Thyroid gland (tissue), 4 donors: ENCODE measurements at places on chromosomes 16 and 17. TPM values are rescaled to one million over a fixed set of nuclear protein-coding genes. Genes with fewer than 3 reads are reported as not detected.
A peak's percentile ranks its signal among the peaks of the same experiment; 100 is the strongest.

- DNase-seq = no peak
Measured at GRCh38 chr17:63481488-63481870, 4.6 kb downstream of the ACE start.

SPATA33 gene
- total RNA-seq = 8.9 TPM

DNA sequence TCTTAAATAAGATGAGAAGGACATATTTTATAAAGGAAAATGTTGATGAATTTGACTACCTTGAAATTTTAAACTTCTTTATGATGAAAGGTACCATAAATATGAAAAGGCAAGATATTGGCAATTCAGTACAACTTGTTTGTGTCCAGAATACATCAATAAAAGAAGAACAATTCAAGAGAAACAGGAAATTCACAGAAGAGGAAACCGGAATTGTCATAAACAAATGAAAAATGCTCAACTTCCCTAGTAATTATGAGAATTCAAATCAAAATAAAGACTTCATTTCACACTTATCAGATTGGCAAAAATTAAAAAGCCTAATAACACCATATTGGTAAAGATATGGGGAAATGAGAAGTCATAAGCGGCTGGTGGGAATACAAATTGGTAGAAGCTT is 54.3 kb downstream of the WSB1 start:
- no peak for DNase-seq

JPH3 gene
- total RNA-seq = not detected

DNA sequence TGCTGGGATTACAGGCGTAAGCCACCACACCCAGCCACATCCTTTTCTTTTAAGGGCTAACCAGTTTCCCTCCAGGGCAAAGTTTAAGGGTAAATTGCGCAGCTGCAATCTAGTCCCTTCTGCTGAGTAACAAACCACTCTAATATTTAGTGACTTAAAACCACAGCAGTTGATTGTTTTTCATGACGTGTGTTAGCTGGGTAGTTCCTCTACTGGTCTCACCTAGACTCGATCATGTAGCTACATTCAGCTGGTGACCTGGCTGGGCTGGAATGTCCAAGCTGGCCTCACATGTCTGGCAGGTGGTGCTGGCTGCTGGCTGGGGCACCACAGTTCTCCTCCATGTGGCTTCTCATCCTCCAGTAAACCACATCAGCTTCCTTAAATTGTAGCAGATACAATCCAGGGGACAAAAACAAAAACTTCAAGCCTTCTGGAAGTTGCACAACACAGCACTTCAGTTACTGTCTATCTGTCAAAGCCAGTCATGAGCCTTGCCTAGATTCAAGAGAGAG is 75.5 kb downstream of the GPRC5B start:
- peak; percentile 48 for DNase-seq

GRCh38 chr16:32116080-32116479 is 137.0 kb upstream of the TP53TG3D start:
- DNase-seq = no peak

CA4 gene
- 23.6 TPM for total RNA-seq

- peak; percentile 58 for DNase-seq
Measured at GRCh38 chr16:17470908-17471718, at the start of gene XYLT1. Gene XYLT1 (minus strand): TSS chr16:17470960. CDS start chr16:17470796, 164 bp downstream.

TNS4 gene
- 24.7 TPM for total RNA-seq

- DNase-seq = peak; percentile 48
Measured at GRCh38 chr16:30112197-30113030, 923 bp downstream of the GDPD3 start.

DNA sequence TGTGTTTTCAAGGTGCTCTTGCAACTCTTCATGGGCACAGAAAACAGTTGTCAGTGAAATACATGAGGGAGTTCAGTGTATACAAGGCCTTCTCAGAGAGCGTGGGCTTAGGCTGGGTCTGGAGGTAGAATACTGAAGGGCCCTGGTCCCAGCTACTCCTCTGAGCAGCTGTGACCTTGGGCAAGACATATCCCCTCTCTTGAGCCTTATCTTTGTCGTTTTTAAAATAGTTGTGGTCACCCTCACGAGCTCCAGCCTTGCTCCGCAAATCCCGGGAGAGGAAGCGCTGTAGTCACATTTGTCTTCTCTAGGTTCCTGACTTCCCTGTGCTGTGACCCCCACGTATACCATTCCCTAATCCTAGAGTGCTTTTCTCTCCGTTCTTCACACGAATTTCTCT is 3.6 kb downstream of the ZNRF1 start:
- DNase-seq = no peak

DNA sequence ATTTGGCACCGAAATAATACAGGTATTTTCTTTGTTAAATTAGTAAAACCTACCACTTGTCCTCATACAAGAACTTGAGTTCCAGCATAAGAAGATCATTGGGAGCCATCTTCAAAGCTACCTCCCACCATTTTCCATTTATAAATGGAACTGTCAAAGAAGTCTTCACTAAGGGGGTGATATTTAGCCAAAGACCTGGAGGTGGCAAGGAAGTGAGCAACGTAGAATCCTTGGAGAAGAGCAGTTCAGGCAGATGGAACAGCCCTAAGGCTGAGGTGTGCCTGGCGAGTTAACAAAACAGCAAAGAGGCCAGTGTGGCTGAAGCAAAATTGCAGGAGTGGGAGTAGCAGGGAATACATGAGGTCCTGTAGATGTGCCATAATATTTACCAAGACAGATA is 1.8 kb downstream of the KCNJ16 start:
- DNase-seq = no peak

DNA sequence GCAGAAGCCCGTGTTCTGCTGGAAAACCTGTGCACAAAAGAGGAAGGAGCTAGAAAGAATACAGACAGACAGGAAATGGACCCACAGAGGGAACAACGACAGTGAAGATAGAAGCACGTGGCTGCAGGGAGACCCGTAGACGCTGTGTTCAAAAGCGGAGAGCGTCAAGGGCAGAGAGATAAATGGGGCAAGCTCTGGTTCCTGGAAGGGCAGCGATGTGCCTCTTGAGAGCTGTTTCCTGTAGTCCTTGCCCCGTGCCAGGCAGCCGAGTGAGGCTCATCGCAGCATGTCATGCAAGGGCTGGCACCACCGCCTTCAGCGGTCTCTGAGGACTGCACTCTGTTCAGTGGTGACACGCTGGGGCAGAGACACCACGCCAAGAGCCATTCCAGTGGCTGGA is 43.6 kb upstream of the CACNG5 start:
- DNase-seq = peak; percentile 93

RRAD gene
- 10.3 TPM for total RNA-seq

- no peak for DNase-seq
Measured at GRCh38 chr16:54107583-54108202, 178.9 kb downstream of the IRX3 start.

DNA sequence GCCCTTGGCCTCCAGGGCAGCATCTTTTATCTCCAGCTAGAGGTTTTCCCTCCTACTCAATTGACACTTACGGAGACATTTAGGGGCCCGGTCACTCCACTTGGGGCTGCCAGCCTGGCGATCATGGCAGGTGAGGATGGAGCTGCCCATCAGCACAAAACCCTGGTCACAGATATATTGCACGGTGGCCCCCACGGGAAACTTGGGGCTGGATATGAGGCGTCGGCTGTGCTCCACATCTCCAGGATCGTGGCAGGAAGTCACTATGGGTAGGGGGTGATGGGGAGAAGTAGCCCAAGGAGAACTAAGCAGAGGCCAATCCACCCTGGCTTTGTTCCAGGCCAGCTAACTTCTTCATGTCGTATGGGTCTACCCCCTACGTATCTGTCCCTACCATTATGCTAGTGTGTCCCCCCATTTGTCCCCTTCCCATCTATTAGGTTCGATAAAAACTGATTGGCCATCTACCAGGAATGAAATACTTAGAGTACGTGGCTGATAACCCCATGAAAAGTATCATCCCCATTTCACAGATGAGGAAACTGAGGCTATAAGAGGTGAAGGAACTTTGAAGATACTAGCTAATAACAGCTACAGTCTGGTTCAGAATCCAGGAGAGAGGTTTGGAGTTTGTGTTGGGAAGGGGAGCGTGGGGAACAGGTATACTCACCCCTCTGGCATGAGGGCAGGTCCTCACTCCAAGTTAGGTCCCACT is 6.1 kb upstream of the PHF12 start:
- DNase-seq = no peak

KRT33B gene
- total RNA-seq = not detected

PRKCB gene
- 2.0 TPM for total RNA-seq

DNA sequence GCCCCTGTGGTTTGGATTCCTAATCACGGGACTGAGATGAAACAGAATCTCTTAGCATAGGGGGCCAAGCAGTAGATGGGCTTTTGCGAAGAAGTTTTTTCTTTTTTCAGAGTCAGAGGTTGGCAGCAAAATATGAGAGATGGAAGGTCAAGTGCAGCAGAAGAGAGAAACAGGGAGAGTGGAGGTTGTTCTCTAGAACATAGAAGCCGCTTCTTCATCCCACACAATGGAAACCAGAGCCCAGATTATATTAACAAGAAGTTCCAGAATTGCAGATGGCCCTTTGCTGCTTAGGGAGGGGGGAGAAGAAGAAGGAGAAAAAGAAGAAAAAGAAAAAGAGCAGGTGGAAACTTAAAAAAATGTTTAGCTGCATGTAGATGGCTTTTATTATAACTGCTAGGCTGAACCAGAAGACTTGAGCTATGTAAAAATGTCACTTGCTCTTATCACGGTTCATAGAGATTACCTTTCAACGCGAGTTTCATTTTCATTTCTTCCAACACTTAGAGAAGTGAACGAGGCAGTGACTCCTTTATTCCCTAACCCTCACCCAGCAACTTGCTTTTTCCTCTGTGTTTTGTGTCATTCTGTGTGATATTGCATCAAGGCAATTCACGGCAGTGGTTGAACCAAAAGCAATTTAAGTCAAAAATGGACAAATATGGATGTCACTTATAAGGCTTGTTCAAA is 737.5 kb downstream of the WWOX start:
- no peak for DNase-seq

HOXB6 gene
- 1.8 TPM for total RNA-seq

DNA sequence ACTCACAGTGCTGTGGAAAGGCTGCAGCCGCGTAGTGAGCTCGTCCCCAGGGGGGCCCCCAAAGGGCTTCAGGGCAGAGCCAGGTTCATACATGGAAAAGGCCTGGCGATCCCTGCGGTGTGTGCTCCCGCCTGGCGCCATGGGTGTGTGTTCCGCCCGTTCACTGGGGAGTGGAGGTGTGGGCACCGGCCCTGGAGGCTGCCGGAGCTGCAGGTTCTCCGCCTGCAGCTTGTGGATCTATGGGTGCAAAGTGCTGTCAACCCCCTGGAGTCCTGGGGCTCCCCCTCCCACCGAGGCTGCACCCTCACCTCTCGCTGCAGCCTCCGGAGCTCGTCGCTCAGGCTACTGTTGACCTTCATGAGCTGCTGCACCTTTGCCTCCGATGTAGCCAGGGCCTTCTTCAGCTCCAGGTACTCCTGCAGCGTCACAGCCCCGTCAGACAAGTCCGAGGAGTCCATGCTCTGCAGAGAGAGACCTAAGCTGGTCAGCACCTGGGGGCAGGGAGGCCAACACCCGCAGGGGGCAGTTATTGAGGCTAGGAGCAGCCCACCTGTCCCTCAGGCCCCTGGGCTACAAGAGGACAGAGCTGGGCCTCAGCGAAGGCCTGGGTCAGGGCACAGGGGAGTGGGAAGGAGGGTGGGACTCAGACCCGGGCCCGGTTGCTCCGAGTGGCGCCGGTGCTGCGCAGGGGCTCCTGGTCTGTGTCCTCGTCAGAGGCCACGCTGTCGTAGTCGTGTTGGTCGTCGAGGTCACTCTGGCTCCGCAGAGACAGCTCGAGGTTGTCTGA is 7.9 kb downstream of the TP53I13 start:
- DNase-seq = no peak

DNA sequence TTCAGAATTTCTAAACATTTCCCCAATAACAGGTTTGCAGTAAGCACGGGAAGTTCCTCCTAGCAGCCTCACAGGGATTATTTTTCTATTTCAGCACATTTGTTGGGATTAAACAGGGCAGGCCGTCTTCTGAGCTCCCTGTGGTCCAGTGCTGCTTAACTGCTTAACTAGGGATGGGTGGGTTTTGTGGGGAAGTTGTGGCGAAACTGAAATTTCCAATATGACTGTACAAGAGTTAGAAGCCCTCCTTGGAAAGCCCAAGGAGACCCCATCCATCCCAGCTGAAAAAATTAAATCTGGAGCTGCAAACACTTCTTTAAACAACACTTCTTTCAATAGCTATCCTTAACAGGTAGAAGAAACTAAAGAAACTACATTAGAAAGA is 22.2 kb downstream of the FAM117A start:
- no peak for DNase-seq
